ENCODE measurements at places on chromosomes 2 and 18. TPM values are rescaled to one million over a fixed set of nuclear protein-coding genes. Genes with fewer than 3 reads are reported as not detected.

The NAT8 gene
- not detected for total RNA-seq

The HRH4 gene
- total RNA-seq: 0.65 TPM

The LIPG gene
- 0.17 TPM for total RNA-seq

The MYO1B gene
- total RNA-seq: 15.6 TPM

The ADGRF3 gene
- total RNA-seq: 3.7 TPM

The SH2D6 gene
- total RNA-seq: 1.4 TPM

The ANKRD36 gene
- 25.0 TPM for total RNA-seq

The MALL gene
- 0.31 TPM for total RNA-seq

The ZNF396 gene
- total RNA-seq: 1.6 TPM

The CNDP1 gene
- not detected for total RNA-seq

The DSEL gene
- 0.12 TPM for total RNA-seq

The CNRIP1 gene
- total RNA-seq: not detected

The REG1B gene
- total RNA-seq: not detected

Data from activated CD4-positive, alpha-beta memory T cell treated with anti-CD3 and anti-CD28 coated beads for 36 hours (primary cell).